ENCODE measurements at places on chromosomes 7 and 10. TPM values are rescaled to one million over a fixed set of nuclear protein-coding genes. Genes with fewer than 3 reads are reported as not detected.
A peak's percentile ranks its signal among the peaks of the same experiment; 100 is the strongest.

Gene ASB10
- total RNA-seq, result 4.9 TPM

Gene SPDYE1
- not detected for total RNA-seq

DNA sequence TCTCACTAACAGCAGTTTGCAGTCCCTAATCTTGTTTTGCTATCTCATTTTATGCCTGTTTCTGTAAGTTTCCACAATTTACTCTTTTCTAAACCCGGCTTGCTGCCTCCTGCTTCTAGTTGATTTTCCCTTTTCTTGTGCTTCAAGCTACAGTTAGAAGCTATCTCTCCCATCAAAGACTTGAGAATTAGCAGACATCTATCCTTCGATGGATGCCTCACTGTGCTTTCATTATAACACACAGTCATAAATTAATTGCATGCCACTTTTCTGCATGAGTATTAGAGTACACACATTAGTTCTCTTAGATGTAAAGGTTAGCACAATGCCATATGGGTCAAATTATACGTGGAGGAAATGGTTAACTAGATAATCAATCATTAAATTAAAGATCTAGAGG lies 48.7 kb downstream of the SEMA3A start:
- no peak for DNase-seq

DNA sequence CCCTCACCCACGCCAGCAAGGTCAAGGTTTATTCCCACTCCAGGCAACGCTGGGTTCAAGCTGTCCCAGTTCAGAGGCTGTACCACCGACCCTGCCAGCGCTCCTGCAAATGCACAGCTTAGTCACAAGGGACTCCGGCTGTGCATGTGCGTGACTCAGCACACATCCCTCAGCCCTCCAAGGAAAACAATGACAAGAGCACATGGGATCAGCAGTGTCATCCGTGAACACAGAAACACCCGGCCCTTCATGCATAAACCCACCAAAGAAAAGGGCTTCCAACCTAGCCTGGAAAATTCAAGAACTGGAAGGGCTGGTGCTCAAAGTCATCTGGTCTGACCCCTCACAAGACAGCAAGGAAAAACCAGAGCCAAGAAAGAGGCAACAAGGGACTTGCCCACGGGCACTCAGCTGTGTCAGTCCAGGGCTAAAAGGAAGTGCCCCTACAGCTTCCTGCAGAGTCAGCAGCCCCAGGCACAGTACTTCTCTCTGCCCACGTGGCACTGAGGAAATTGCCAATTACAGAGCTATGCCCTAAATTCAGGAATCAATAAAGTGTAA lies 106.1 kb downstream of the KCNMA1 start:
- DNase-seq, result no peak

Gene LBX1
- 5.6 TPM for total RNA-seq

DNA sequence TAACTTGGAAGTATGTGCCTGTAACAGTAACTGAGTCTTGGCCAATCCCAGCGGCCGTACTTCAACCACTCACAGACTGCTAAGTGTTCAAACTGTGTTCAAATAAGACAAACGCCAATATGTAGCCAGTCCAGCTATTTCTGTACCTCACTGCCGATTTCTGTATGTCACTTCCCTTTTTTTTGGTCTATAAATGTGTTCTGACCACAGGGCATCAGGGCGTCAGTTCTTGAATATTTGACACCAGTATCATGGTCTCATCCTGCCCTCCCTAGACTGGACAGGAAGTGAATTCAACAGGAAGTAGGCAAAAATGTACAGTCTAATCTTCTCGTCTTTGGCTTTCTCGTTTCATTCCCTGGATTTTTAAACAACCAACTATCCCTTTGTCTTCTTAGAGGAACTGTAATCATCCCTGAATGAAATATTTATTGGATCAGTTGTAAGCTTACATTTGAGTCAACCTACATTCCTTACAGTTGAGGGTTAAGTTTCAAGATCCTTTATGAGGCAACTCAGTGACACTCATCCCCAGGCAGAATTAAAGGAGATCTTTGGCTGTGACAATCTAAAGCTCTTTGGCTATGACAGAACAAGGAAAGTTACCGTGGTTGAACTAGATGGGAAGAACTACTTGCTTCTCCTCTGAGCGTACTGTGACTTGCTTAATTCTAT lies 232.7 kb downstream of the NSUN6 start:
- no peak for DNase-seq

- DNase-seq, result no peak
Observed at GRCh38 chr10:48799341-48800006, 114.8 kb downstream of the WDFY4 start.

DNA sequence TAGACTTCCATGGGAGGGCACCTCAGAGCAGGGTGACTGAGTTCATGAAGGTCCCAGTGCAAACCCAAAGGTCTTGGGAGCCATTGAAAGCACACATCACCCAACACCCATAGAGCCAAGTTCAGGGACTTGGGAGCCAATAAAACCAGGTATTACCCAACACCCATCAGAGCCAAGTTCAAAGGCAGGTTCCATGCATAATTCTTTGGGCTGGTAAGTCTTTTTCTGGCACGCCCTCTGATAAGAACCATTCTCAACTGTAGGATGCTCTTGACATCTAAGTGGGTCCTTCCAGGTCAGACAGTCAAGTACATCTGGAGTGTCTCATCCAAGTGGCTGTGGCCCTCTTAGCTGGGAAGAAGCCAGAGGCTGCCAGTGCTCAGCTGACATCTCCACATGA lies 63.2 kb downstream of the EBF3 start:
- no peak for DNase-seq

DNA sequence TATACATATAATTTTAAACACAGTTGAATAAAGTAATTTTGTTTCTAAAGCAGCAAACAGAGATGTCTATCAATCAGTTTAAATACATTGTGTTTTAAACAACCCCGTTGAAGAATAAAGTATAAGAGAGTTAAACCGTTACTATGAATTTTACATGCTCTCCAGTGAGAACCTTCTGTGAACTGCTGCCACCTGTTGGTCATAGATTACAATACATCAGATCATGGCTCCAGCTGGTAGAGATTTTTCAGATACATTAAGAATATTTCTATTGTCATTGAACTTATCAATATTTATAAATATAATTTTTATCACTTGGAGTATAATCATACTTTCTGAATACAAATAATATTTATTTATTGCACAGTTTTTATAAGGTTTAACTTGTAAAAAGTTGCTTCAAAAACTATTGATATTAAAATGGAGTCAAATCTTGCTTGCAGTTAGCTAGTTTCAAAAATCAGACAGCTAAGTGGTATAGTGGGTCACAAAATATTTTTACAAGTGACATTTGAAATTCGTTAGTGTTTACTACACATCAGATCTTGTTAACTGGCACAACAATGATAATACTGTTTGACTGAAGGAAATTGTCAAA lies 561.2 kb upstream of the PHF14 start:
- DNase-seq, result peak; percentile 78

DNA sequence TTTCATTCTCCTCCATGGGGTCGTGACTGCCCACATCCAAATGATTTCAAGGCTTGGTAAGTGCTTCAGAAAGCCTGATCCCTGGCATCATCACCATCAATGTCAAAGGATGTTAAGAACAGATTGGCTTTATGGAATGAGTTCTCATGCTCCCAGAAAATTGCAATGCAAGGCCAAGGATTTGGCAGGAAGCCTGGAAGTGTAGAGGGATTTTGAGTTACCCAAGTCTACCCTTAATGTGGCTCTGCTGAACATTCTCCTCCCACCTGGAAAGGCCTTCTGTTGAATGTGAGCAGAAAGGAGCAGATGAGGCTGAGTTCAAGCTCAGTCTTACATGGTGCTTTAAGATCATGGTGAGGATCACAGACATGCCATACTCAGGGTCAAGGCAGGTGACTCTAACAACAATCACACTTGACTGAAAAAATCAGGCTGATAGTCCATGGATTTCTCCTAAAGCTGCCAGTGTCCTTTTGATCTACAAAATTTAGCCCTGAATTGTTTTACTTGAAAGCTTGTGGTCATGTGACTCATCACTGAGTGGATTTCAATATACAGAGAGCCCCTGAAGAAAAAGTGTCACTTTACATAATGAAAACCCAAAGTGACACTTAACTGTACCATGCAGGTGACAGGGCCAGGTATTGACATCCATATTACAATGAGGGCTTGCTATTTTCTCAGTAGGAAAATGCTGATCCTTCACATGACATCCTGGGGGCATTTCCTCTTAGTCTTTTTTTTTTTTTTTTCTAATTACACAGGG lies 111.1 kb upstream of the PDLIM1 start:
- DNase-seq, result no peak

DNA sequence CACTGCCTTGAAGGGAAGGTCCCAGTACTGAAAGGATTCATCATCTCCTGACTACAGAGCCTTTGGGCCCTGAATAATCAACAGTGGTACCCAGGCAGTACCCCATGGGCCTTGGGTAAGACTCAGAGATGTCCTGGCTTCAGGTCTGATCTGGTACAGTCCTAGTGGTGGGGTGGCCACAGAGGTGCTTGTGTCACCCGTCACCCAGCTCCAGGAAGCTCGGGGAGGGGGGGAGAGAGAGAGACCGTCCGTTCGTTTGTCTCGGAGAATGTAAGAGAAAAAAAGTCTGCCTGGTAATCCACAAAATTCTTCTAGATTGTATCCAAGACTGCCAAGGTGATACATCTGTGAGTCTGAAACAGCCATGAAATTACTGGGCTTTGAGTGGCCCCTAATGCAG lies 381.3 kb downstream of the PTPRN2 start:
- no peak for DNase-seq

GRCh38 chr7:154591544-154591943 lies 411.4 kb downstream of the PAXIP1 start:
- DNase-seq, result peak; percentile 94

Measured in tongue (tissue), 3 donors.